ENCODE measurements at places on chromosomes 6 and 20. TPM values are rescaled to one million over a fixed set of nuclear protein-coding genes. Genes with fewer than 3 reads are reported as not detected.

Gene MLN
- not detected for total RNA-seq

Gene ECT2L
- 0.14 TPM for total RNA-seq

Gene TBP
- 11.9 TPM for total RNA-seq

Gene WFDC10B
- 0.49 TPM for total RNA-seq

Gene RIPPLY2
- not detected for total RNA-seq

Gene RAD21L1
- not detected for total RNA-seq

Gene NEURL2
- 5.9 TPM for total RNA-seq

Gene EYA4
- 0.17 TPM for total RNA-seq

Gene TRERF1
- total RNA-seq, result 7.7 TPM

Gene MEP1A
- total RNA-seq, result not detected

Gene MYO6
- total RNA-seq, result 107 TPM

Gene WFDC12
- total RNA-seq, result not detected

Gene FAM83C
- not detected for total RNA-seq

Gene RAET1L
- not detected for total RNA-seq

Gene ARFGEF3
- total RNA-seq, result 17.6 TPM

Gene GFRAL
- total RNA-seq, result not detected

Gene RBM38
- 21.9 TPM for total RNA-seq

Gene FAM162B
- total RNA-seq, result 2.7 TPM

Gene C20orf204
- 1.7 TPM for total RNA-seq

Data from mucosa of gallbladder (tissue), 1 donor.